BE2C (cell line): ENCODE measurements at places on chromosomes 4 and X.

DNA sequence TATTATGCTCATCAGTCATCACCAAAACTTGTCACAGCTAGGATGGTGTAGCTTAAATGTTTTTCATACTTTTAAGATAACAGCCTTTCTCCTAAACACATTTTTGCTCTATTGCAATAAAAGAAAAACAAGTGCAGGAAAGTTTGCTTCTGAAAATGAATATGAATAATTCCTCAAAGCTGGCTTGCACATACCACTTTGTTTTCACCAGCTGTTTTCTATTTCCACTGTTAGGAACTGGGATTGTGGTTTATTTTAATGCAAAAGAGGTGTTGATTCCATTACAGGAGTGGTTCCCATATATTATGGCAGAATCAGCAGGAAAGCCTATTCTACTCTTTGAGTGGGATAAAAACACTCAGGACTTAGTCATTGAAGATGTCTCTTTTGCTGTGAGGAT lies 145.9 kb downstream of the PPA2 start:
- no peak for DNase-seq

GRCh38 chrX:130771648-130772047 lies 131.4 kb downstream of the ENOX2 start:
- DNase-seq: no peak

- DNase-seq: no peak
These were observed 4.1 kb downstream of the OPHN1 start for GRCh38 chrX:68429216-68429615.

- DNase-seq: peak; percentile 65
These were observed at the start of gene MSL3 for GRCh38 chrX:11757719-11758399. Gene MSL3 (plus strand): TSS chrX:11758237. CDS start chrX:11758264, 27 bp downstream.

DNA sequence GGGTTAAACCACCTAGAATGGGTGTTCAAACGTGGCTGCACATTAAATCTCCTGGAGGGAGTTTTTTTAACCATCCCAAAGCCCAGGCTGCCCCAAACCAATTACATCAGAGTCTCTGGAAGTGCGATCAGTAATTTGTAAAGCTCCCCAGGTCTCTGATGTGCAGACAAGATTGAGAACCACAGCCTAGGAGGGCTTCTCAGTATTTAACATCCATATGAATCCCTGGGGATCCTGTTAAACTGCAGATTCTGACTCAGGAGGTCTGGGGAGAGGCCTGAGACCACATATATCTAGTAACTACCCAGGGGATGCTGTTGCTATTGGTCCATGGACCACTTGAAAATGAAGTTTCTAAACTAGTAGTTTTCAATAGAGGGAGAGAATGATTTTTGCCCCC lies 42.6 kb downstream of the SMPX start:
- DNase-seq: peak; percentile 39

DNA sequence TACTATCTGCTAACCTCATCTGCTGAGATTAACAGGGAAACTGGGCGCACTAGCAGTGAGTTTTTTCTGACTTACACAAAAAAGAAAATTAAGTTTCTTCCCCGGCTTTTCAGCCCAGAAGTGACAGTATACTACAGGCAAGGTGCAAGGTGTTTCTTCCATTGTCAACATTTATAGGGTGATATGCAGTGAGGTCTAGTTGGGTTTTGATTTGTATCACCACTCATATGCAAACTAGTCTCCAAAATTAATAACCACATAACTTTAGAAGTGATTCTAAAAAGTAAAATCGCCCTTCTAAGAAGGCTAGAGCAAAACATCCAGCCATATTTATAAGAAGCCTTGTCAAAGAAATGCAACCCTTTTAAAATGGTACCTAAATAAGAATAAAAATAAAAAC lies 640.1 kb downstream of the ARAP2 start:
- DNase-seq: no peak

GRCh38 chrX:135086197-135086854 lies 34.0 kb downstream of the ETDB start:
- no peak for DNase-seq

GRCh38 chr4:32455231-32455630 lies 1735.1 kb downstream of the PCDH7 start:
- no peak for DNase-seq

DNA sequence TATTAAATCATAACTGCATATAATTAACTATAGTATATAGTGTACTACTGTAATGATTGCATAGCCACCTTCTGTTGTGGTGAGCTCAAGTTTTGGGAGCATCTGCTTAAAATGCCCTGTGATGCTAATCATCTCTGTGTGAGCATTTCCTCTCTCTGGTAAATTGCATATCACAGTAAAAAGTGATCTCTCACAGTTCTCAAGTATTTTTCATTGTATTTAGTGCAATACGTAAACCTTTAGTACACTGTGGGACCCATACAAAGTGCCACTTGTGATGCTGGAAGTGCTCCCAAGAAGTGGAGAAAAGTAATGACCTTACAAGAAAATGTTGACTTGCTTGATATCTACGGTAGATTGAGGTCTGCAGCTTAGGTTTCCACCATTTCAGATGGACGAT lies 82.0 kb downstream of the WWC2 start:
- DNase-seq: no peak

DNA sequence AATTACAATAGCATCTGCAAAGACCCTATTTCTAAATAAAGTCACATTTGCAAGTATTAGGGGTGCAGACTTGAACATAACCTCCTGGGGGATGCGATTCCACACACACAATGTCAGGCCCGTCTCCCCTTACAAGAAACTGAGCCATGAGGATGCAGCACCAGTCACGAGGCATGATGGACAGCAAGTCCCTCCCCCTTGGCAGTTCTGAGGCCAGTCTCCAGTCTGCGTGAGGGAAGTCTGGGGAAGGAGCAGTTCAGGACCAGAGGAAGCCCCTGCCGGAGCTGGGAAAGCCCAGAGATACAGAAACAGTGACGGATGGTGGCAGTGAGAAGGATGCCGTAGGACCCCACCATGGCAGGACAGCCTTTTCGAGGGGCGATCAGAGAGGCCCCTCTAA lies 9.4 kb downstream of the FAM53A start:
- DNase-seq: no peak

DNA sequence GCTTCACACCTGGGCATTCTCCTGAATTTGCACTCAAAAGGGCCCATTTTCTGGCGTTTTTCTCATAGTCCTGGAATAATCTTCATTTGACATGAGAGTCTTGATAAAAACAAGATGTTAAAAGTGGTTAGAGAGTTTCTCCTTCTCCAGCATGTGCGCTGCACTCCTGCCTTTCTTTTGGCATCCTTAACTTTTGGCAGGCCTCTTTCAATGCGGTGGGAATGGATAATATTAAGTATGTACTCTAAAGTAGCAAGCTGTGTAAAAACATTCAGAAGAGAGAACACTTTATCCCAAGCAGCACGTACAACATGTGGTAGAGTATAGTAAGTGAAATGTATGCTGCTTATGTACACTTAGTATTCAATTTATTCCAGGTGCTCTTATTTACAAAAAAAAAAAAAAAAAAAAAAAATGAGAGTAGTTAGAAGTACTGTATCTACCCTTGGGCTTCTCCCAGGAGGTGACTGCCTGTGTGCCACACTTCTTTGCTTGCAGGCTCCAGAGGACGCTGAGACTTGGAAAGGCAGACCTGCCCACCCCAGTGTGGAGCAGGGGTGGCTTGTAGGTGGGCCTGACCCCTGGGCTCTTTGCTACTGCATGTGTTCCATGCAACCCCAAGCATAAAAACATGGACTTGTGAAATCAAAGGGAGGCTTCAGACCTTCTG lies 3.9 kb downstream of the FGF2 start:
- DNase-seq: no peak

- DNase-seq: no peak
These were observed 7.5 kb downstream of the IDS start for GRCh38 chrX:149497626-149498025.

- DNase-seq: no peak
These were observed 332.3 kb downstream of the PTTG2 start for GRCh38 chr4:38292529-38292928.

GRCh38 chr4:79147251-79147650 lies 178.6 kb downstream of the NAA11 start:
- DNase-seq: no peak

- DNase-seq: no peak
These were observed 69.4 kb downstream of the EFHC2 start for GRCh38 chrX:44274096-44274495.

- DNase-seq: no peak
These were observed 11.7 kb upstream of the ABLIM2 start for GRCh38 chr4:8170341-8170740.

- no peak for DNase-seq
These were observed 133.2 kb downstream of the NLGN4X start for GRCh38 chrX:6095469-6095868.

- DNase-seq: no peak
These were observed 444.2 kb upstream of the SLIT2 start for GRCh38 chr4:19807505-19807904.

GRCh38 chr4:111475001-111475400 lies 670.3 kb upstream of the FAM241A start:
- peak; percentile 56 for DNase-seq

DNA sequence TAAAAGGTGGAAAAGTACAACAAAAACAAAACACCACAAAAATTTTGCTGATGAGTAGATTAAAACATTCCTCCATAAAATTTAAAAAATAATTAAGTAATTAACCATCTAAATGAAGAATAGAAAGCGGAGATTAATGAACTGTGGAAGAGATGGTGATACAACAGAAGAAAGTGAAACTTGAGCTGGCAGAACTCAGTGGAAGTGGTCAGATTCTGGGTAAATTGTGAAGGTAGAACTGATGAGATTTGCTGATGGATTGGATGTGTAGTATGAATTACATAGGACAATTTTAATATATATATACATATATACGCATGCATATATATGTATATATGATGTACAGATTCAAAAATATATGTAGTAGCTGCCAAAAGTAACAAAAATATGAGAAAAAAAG lies 73.9 kb downstream of the AMOT start:
- DNase-seq: no peak

- no peak for DNase-seq
These were observed 303.5 kb downstream of the BMPR1B start for GRCh38 chr4:95061220-95061619.

DNA sequence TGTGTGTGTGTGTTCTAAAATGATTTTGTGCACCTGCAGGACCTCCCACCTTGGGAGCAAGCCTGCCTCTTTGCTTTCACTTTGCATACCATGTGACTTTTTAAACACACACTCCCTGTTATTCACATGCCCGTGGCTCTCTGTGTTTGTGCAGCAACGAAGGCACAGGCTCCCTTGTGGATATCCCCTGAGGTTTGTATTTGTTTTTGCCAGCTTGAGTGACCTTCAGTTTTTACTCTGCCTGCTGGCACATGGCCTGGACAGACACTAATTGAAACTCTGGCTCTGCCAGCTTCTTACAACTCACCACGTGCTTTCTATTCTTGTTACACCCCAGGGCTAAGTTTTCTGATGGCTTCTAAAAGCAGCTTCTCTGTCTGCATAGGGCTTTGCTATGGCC lies 885.8 kb downstream of the SH3BGRL start:
- DNase-seq: no peak

DNA sequence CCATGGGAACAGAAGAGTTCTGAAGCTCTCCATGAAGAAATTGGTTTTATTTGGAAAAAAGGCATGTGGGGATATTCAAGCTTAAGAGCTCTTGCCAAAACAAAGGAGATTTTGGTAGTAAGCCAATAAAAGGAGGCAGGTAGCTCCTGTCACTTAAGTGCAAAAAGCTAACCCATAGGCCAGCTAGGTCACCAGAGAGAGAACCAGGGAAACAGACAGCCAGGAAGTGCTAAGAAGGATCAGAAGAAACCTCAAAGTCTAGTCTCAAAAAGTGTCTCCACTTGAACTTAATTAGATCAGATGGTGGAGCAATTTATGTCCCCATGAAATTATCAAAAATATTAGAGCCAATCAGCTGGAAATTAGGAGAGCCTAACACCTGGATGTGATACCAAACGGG lies 49.2 kb downstream of the CD40LG start:
- no peak for DNase-seq

DNA sequence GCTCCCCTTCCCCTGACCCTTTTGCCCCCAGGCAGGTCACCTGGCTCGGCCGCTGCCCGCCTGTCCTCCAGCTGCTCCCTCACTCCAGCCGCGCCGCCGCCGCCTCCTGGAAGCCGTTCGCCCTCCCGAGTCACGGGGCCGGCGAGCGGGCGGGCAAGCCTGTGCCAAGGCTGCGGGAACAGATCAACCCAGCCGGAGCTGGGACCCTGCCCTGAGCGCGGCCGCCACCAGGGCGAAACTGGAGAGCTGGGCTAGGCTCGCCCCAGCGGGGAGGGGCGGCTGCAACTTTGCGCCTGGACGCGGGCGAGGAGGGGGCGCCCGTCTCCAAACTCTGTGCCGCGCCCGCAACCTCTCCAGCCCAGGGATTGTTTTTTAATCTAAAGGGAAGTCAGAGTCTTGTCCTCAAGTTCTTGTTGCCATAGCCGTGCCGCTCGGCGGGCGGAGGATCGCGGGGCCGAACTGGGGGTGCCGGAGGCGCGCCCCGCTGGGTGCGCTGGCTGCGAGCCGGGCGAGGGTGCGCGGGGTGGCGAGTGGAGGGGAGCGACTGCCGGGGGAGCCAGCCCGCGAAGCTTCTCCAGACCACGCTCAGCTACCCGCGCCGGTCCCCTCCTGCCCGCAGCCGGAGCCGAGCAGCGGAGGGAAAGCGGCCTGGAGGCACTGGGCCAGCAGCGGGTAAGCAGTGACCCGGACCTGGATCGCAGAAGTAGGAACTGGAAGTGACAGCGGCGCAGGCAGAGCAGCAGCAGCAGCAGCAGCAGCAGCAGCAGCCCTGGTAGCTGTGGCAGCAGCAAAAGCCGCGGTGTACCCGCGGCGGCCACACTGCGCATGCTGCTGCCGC lies 13.4 kb downstream of the ARHGEF6 start:
- DNase-seq: peak; percentile 78

DNA sequence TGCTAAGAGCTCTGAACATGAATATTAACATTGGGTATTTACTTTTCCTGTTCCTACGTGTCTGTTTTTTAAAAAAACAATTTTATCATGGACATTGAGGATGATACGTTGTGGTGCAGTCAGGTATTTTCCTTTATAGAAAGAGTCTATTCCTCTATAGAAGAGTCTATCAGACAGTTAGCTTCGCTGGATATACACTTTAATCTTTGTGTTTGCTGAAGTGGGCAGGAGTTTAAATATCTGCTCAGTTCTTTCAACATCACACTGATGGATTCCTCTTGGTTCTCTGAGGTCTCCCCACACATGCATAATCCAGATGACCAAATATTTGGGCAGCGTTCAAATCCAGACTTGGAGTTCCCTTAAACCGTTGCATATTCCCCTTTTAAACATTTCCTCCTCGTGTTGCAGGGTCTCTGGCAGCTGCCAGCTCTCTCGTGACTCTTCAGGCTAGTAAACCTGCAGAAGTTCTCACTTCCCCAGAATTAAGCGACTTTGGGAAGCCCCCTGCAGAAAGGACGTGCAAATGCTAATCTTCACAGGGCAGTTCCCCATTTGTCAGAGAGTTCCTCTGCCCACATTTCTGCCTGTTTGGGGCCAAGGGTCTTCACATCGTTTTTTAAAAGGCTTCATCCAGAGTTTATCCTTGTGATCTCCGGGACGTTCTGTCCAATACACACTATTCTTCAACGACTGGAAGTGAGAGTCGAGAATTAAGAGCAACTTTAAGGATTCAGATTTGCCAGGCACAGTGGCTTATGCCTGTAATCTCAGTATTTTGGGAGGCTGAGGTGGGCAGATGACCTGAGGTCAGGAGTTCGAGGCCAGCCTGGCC lies 20.5 kb upstream of the DHRSX start:
- no peak for DNase-seq
